ENCODE measurements at places on chromosomes 11 and 22.
A peak's percentile ranks its signal among the peaks of the same experiment; 100 is the strongest.

DNA sequence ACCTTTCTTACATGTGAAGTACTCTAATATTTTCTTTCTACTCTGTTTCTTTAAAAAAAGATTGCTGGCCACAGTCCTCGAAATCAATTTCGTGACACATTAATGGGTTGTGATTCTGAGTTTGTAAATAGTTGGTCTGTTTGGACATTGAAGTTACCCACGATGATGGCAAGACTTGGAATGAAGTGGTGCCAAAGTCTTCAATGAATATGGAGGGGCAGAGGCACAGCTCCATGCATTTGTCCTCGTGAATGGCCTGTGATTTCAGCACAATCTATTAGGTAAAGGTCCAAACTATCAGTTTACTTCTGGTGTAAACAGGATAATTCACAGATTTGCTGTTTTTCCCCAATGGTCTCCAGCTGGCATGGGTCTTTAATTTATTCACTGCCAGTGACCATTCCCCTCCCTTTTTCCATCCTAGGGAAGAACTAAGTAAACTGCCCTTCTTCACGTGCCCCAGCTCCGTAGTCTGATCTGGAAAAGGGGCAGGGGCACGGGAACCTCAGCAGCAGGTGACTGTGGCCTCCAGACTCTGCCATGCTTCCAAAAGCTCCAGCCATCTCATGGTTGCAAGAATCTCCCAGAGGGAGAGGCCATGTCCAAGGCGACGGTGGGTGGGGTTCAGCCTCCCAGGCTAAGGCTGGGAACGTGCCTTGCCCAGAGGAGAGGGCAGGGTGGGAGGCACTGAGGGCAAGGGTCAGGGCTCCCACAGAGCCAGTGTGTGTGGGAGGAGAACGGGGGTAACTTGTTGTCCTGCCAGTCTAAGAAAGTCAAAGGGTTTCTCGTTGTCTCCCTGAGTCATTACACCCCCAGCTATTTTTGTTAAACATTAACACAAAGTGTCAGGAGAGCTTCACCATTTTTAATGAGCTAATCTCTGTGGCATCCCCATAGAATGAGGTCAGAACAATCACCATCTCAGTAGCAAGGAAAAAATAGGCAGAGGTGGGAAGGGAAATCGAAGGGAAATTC lies 16.9 kb upstream of the PEX26 start:
- no peaks in the 10 kb centered on the region for H3K27me3 ChIP-seq
- no peaks in the 10 kb centered on the region for H3K36me3 ChIP-seq
- H3K27ac ChIP-seq, result peak overlapping the region; percentile 77
- peak; percentile 88 for DNase-seq
- H3K4me3 ChIP-seq, result no peak overlapping the region

GRCh38 chr22:21047035-21047661 lies 1.4 kb downstream of the LRRC74B start:
- no peaks in the 10 kb centered on the region for H3K27me3 ChIP-seq
- H3K4me1 ChIP-seq, result peaks cover 32% of the 10 kb centered on the region
- no peaks in the 10 kb centered on the region for H3K36me3 ChIP-seq
- no peak overlapping the region for H3K27ac ChIP-seq

GRCh38 chr11:69280994-69281393 lies 13.0 kb upstream of the MYEOV start:
- DNase-seq, result peak; percentile 98
- H3K36me3 ChIP-seq, result no peaks in the 10 kb centered on the region
- peak overlapping the region; percentile 90 for H3K27ac ChIP-seq
- peak overlapping the region; percentile 32 for H3K4me3 ChIP-seq
- H3K4me1 ChIP-seq, result peaks cover 14% of the 10 kb centered on the region

GRCh38 chr11:1762537-1763302 lies 1.0 kb downstream of the CTSD start:
- no peaks in the 10 kb centered on the region for H3K27me3 ChIP-seq
- H3K4me1 ChIP-seq, result peaks cover 14% of the 10 kb centered on the region
- no peaks in the 10 kb centered on the region for H3K36me3 ChIP-seq
- peak overlapping the region; percentile 86 for H3K4me3 ChIP-seq
- no peak for DNase-seq
- H3K27ac ChIP-seq, result no peak overlapping the region

DNA sequence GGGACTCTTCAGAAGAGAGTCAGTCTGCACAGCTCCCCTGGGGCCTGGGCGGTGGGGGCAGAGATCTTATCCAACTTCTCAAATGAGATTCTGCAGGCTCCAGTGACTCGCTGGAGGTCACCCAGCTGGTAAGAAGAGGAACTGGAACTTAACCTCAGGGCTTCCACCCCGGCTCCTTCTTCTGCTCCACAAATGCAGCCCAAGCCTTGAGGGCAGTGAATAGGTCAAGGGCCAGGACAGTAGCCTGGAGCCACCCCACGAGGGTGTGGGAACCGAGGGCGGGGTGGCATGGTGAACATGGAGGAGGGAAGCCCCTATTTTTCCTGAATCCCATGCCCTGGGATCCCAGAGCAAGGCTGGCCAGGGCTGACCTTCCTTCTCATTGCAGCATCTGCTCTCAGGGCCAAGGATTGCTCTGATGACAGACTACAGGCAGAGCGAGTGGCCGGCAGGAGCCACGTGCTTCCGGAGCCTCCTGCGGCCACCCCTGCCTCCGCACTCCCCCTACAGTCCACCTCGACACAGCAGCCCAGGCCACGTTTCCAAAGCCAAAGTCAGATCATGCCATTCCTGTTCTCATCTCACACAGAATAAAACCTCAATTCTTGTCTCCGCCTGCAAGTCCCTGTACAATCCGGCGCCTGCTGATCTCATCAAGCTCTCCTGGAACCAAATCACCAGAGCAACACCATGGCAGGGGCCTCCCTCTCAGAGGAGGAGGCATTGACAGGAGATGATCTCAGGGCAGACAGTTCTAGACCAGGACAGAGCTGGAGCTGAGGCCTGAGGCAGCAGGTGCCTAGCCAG lies 21.1 kb upstream of the UPK3A start:
- peaks cover 3% of the 10 kb centered on the region for H3K4me1 ChIP-seq
- DNase-seq, result peak; percentile 94
- no peaks in the 10 kb centered on the region for H3K27me3 ChIP-seq
- peak overlapping the region; percentile 28 for H3K27ac ChIP-seq

GRCh38 chr11:35073691-35074419 lies 65.1 kb upstream of the CD44 start:
- DNase-seq, result peak; percentile 70
- H3K4me3 ChIP-seq, result no peak overlapping the region
- H3K4me1 ChIP-seq, result peaks cover 31% of the 10 kb centered on the region
- no peaks in the 10 kb centered on the region for H3K27me3 ChIP-seq
- peak overlapping the region; percentile 43 for H3K27ac ChIP-seq

DNA sequence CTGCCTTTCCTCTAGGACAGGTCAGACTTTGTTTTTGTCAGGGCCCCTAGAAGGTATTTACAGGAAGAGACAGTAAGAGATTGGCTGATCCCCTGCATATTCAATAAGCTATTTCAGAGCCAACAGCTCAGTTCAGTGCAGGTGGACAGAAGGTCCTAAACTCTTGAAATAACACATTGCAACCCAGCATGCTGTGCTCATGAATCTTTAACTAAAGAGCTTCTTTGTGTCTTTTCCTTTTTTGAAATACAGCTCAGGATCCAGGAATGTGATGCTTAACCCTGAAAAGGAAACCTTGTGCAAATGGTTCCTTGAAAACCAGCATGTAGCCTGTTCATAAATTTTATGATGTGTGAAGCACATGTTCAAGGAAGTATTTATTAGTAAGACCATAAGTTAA lies 43.9 kb downstream of the BBOX1 start:
- H3K4me3 ChIP-seq, result no peak overlapping the region
- H3K27ac ChIP-seq, result no peak overlapping the region
- peaks cover 10% of the 10 kb centered on the region for H3K4me1 ChIP-seq
- no peaks in the 10 kb centered on the region for H3K27me3 ChIP-seq
- peak; percentile 40 for DNase-seq
- no peaks in the 10 kb centered on the region for H3K36me3 ChIP-seq

- peaks cover 7% of the 10 kb centered on the region for H3K4me1 ChIP-seq
- DNase-seq, result peak; percentile 19
Measured at GRCh38 chr22:46180370-46181137, 30.2 kb downstream of the PPARA start.

- H3K4me1 ChIP-seq, result peaks cover 5% of the 10 kb centered on the region
- no peaks in the 10 kb centered on the region for H3K27me3 ChIP-seq
- no peak for DNase-seq
- no peaks in the 10 kb centered on the region for H3K36me3 ChIP-seq
- H3K27ac ChIP-seq, result no peak overlapping the region
Measured at GRCh38 chr11:68942751-68943271, 38.0 kb downstream of the MRGPRD start.

DNA sequence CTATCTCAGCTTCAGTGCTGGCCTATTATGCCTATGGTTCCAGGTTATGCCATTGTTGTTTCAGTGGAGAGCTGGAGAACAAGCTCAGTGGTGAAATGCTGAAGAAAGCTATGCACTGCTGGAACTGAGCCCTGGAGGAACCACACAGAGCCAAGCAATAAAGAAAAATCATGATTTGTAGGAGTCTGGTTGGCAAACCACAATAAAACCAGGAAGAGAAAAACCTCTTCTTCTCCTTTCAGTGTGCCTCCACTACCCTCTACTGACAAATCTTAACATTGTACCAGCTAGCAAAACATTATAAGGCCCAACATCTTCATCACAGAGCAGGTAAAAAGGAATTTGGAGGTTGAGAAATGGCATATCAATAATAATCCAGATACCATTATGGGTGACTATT lies 5.3 kb downstream of the OR51F2 start:
- H3K4me3 ChIP-seq, result no peak overlapping the region
- H3K27ac ChIP-seq, result no peak overlapping the region
- H3K36me3 ChIP-seq, result no peaks in the 10 kb centered on the region

DNA sequence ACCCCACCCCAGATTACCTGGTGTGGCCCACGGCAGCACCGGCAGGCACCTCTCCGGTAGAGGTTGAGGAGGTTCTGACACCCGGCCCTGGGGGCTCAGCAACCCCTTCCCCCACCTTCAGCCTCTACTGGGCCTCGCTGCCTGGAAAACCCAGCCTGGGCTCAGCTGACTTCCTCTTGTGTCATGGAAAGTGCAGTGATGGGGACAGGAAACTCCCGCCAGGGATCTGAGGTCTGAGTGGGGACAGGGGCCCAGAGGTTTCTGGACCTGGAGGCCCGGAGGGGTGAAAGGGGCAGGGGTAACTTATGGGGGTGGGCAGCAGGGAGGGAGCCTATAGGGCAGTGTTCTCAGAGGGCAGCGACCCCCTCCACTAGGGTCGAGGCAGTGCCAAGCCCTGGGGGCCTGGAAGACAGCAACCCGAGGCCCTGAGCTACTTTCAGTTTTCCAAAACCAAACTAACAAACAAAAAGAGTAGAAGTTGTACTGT lies 10.0 kb upstream of the CD5 start:
- no peak for DNase-seq
- peaks cover 13% of the 10 kb centered on the region for H3K27me3 ChIP-seq
- no peak overlapping the region for H3K27ac ChIP-seq
- H3K4me1 ChIP-seq, result no peaks in the 10 kb centered on the region

DNA sequence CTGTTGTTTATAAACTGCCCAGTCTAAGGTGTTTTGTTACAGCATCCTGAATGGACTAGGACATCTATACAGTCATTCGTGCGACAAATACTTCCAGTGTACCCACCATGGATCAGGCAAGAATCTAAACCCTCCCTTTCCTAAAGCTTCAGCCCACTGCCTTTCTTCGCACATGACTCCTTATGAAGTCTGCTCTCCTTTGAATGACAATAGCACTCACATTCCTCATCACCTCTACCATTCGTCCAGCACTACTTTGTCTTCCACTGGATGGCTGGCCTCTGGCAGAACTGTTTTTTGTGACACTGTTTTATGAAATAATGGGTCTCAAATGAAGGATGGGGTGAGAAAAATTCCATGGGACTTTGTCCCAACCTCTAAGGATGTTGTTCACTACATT lies 89.8 kb upstream of the LIN7C start:
- no peaks in the 10 kb centered on the region for H3K36me3 ChIP-seq
- H3K4me1 ChIP-seq, result no peaks in the 10 kb centered on the region
- H3K27me3 ChIP-seq, result no peaks in the 10 kb centered on the region
- H3K4me3 ChIP-seq, result no peak overlapping the region
- no peak overlapping the region for H3K27ac ChIP-seq
